Ascending aorta (tissue), 2 donors: ENCODE measurements at places on chromosomes 1 and 21. TPM values are rescaled to one million over a fixed set of nuclear protein-coding genes. Genes with fewer than 3 reads are reported as not detected.

GRCh38 chr21:45764792-45765191 is 121.3 kb downstream of the PCBP3 start:
- no peaks in the 10 kb centered on the region for H3K4me1 ChIP-seq
- no peak overlapping the region for H3K4me3 ChIP-seq
- DNase-seq = no peak
- no peaks in the 10 kb centered on the region for H3K36me3 ChIP-seq

GRCh38 chr1:151294742-151295462 is 12.8 kb downstream of the ZNF687 start:
- H3K4me3 ChIP-seq = no peak overlapping the region
- peaks cover 91% of the 10 kb centered on the region for H3K36me3 ChIP-seq
- H3K4me1 ChIP-seq = no peaks in the 10 kb centered on the region
- H3K27me3 ChIP-seq = no peaks in the 10 kb centered on the region
- H3K27ac ChIP-seq = no peak overlapping the region

- peaks cover 3% of the 10 kb centered on the region for H3K4me1 ChIP-seq
- H3K4me3 ChIP-seq = no peak overlapping the region
- DNase-seq = no peak
- H3K27ac ChIP-seq = no peak overlapping the region
Observed at GRCh38 chr1:112316254-112316913, 79.6 kb upstream of the CTTNBP2NL start.

Gene CRABP2
- not detected for total RNA-seq

Gene OVAAL
- not detected for total RNA-seq
